ENCODE measurements at places on chromosomes 2 and 18.
A peak's percentile ranks its signal among the peaks of the same experiment; 100 is the strongest.

DNA sequence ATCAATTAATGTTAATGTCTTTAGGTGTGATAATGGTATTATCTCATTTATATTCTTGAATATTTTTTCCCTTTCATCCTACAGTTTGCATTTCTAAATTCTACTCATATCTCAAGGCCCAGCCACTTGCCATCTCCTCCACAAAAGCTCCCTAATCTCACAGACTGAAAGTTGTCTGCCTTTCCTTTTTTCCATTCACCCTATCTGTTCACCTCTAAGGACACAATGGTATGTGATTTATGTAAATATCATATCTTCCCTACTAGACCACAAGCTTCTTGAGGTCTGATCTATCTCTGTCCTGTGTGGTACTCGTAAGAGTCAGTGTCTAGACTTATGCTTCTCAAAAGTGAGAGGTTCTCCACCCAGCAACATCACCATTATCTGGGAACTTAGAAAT is 3.9 kb upstream of the SPC25 start:
- DNase-seq = no peak

DNA sequence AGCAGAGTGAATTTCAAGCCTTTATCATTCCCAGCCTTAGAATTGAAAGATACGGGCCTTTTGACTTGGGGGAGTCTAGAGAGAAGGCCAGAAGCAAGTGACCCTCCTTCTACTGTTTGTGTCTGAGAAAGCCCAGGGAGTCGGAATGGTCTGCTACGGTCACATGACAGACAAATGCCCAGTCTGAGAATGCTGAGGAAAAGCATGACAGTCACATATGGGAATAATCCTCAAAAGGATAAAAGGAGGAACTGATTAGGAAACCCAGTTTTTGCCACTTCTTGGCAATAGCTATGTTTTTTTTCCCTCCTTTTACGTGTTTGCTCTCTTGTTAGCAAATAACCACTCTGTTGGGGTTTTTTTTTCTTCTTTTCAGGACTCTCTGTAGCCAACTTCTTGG is 38.1 kb upstream of the HNRNPA3 start:
- DNase-seq = no peak

DNA sequence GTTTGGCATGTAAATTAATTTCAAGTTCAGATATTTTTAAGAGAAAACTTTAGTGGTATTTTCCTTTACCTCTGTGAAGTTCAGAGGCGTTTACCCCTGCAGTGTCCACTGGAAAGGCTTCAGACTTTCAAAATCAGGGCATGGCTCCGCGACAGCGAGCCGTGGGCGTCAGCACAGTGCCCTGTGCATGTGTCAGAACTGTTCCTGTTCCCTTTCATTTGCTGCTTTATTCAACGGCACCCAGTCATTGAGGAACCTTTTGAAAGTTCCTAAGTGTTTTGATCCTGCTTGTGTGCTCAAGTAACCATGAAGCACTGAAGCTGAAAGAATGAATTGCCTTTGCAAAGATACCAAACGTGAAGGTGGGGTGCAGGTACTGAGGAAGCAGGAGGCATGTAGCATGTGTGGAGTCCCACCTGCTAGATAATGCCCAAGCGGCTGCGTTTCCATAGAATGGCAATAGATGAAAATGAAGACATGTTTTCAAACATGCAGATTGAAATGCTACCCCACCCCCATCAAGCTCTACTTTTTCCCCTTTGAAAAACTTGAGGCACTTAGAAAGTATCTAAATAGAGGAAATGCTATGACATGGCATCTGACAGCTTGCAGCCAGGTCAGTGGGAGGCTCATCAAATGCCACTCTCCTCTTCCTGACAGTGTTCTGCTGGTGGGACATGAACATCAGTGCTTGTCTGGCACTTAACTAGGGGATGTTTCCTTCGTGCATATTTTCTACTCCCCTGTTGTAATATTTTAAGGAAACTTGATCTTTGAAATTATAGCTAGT is 148.6 kb downstream of the ZNF236 start:
- no peak for DNase-seq

GRCh38 chr2:133390156-133390555 is 178.1 kb downstream of the NCKAP5 start:
- no peak for DNase-seq

- DNase-seq = peak; percentile 10
Observed at GRCh38 chr2:227813562-227814353, at the start of gene CCL20. Gene CCL20 (plus strand): TSS chr2:227813842. CDS start chr2:227813912, 70 bp downstream.

- DNase-seq = no peak
Observed at GRCh38 chr2:219314804-219315468, 5.7 kb upstream of the PTPRN start.

- DNase-seq = peak; percentile 50
Observed at GRCh38 chr18:55405893-55406406, 182.0 kb downstream of the TCF4 start.

DNA sequence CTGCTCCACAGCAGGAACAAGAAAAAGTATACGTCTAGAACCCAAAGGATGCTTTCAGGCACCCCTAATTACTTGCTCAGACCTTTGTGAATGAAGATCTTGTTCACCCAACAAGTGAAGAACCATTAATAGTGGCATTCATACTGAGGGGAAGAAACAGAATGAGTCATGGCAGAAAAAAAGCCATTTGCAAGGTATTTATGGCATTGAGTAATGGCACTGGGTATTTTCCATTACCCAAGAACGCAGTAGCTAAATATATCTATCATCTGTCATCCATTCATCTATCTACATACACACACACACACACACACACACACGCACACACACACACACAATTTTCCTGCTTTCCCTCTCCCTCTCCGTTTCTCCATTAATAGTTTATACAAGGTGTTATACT is 56.4 kb upstream of the XIRP2 start:
- no peak for DNase-seq

- DNase-seq = no peak
Observed at GRCh38 chr2:39405364-39405763, 31.7 kb downstream of the MAP4K3 start.

GRCh38 chr18:25350489-25351251 is 1.3 kb downstream of the ZNF521 start:
- DNase-seq = peak; percentile 13

DNA sequence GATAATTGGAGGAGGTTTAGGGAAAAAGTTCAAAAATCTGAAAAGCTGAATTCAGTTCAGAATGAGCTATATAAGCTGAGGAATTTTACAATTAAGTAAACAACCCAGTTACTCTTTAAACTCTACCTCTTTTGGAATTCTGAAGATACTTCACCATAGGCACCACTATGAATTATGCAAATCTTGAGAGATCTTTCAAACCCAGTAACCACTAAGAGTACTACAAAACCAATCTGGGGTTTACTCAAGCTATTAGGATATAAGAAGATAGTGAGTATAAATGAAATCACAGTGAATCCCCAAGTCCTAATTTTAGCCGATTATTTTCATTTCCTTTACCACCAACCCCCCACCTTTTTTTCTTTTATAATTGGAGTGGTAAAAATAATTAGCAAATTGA is 6.0 kb upstream of the CTLA4 start:
- DNase-seq = no peak

GRCh38 chr18:76434452-76434851 is 60.6 kb downstream of the ZNF516 start:
- DNase-seq = no peak

- DNase-seq = no peak
Observed at GRCh38 chr2:235964787-235965390, 203.3 kb downstream of the GBX2 start.

- DNase-seq = no peak
Observed at GRCh38 chr2:6425032-6425431, 440.7 kb downstream of the CMPK2 start.

- DNase-seq = no peak
Observed at GRCh38 chr2:30454571-30454970, 7.5 kb downstream of the LCLAT1 start.

DNA sequence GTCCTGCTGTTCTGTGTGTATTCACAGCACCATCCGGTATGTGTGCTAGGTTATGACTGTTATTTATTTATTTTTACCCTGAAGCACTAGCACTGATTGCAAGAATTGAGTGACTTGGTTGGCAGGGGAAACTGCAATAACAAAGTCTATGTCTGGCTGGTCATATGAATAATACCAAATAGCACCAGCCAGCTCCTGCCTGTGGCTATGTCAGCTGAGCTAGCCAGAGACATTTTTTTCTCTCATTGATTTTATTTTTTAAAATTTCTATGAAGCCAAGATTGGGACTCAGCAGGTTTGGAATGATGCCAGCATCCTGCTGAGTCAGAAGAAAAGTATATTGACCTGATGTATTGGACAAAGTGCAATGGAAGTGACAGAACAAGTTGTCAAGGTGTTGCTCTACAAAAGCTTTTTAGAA is 188.5 kb upstream of the CDH2 start:
- no peak for DNase-seq

DNA sequence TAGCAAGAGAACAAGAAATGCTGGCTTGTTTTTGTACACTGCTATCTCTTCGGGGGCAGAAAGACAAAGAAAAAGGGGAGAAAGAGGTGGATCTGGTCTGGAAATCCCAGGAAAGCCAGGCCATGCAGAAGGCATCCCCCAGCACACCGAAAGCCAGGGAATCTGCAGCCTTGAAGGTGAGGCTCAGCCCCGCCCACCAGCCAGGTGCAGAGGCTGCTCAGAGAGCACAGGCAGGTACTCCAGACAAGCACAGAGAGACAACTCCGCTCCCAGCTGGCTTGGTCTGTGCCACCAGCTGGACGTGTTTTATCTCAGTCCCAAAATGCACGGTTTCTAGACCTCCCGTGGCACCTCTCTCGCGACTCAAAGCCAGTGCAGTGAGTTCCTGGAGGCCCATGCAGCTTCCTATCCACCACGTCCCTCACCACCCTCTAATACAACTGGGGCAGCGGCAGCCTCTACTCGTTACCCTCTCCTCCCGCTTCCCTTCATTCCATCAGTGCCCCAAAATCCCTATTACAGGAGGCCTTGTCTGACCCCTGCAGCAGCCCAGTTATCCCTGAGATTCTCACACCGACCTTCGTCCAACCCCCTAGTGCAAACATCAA is 62.8 kb downstream of the HDAC4 start:
- DNase-seq = no peak

DNA sequence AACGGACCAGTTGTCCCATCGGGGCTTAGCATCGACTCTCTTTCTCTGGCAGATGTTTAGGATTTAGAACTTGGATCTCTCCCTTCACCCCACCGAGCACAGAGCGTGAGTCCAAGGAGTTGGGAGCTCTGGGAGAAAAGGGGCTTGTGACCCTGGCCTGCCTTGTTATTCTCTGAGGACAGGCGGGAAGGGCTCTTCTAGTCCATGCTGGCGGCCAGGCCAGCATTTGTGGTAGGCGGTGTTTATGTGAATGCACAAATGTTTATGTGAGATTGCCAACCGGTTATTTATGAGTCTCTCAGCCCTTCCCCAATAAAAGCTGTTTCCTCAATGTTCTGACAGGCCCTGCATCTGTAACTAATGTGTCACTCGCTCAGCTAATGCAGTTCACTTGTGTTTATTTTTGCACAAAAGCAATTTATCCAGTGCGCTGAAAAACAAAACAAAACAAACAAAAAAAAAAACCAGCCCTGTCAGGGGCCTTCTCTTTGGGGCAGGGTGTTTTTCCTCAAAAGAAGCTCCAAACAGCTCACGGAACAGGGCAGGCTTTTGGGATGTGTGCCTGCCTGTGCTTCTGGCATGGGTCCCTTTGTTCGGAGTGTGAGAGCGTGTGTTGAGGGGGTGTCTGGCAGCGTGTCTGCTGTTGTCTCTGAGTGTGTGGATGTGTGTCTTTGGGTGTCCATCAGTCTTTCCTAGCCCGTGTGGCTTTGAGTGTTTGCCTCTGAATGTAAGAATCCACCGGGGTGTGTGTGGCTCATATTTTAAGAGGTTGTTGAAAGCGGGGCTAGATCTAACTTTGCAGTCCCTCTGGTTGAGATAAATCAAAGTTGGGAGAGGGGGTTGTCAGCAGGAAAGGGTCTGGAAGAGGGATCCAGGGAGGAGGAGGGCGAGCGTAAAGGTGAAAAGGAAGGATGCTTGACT is 52.8 kb upstream of the HAAO start:
- DNase-seq = no peak

GRCh38 chr2:215002500-215002899 is 135.9 kb downstream of the ABCA12 start:
- DNase-seq = peak; percentile 12

GRCh38 chr2:170812710-170813600 is 3.7 kb upstream of the GAD1 start:
- no peak for DNase-seq

DNA sequence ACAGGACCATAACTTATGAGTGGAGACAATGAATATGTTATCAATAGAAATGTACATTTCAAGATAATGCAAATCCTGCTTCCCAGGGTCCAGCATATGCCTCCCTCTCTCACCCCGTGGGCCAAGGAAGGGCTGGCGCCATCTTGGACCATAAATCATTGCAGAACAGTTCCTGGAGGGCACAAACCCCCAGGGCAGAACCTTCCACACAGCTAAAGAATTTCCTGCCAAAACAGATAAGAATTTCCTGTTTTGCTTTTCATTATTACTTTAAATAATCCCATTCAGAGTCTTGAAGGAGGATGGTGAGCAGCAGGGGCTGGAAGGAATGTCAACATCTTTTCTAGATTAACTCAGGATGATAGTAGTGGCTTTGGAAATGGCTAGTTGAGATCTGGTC is 53.7 kb downstream of the EHD3 start:
- DNase-seq = no peak

GRCh38 chr2:171785450-171785849 is 98.2 kb downstream of the DYNC1I2 start:
- DNase-seq = no peak

GRCh38 chr2:151297882-151298281 is 8.4 kb upstream of the NMI start:
- DNase-seq = no peak

DNA sequence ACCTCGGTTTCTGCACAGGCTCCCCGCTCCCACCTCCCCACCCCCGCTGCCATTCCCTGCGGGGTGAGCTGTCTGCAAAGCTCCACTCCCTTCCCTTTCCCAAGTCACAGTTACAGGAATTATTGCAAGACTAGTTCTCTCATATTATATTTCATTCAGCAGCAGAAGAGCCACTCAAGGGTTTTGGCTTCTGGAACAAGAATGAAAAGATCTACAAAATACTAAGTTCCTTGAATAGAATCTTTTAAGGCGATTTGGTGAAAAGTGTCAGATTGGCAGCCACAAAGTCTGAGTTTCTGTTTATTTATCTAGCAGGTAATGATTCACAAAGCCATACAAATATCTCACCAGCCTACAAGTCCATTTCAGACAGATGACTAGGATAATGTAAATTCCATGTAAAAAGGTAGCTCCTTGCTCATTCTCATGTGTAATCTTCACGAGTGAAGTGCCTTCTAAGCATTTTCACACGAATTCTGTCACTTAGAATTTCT is 221.9 kb upstream of the RBBP8 start:
- no peak for DNase-seq

GRCh38 chr2:39550701-39551285 is 113.7 kb upstream of the MAP4K3 start:
- no peak for DNase-seq

- DNase-seq = no peak
Observed at GRCh38 chr2:171921970-171922229, 361 bp upstream of the HAT1 start.

GRCh38 chr2:16728351-16729136 is 62.9 kb upstream of the CYRIA start:
- no peak for DNase-seq

DNA sequence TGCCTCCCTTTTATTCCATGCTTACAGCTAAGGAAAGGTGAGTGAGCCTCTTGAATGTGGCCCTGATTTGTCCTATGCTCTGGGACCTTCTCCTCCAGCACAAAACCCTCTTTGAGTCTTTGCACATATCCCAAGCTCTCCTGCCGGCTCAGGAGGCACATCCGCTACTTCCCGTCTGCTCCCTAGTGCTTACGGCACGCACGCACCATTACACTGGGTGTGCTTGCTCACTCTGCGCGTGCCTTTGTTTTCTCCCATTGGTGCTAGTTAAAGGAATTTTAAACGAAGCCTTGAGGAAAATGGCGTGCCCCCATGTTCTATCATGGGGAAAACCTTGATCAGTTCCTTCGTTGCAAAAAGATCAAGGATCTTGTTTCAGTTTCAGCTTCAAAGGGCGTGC is 7.9 kb upstream of the DGKD start:
- no peak for DNase-seq
